Lung microvascular endothelial cell (primary cell): ENCODE measurements at places on chromosomes 3 and 15. TPM values are rescaled to one million over a fixed set of nuclear protein-coding genes. Genes with fewer than 3 reads are reported as not detected.

DNA sequence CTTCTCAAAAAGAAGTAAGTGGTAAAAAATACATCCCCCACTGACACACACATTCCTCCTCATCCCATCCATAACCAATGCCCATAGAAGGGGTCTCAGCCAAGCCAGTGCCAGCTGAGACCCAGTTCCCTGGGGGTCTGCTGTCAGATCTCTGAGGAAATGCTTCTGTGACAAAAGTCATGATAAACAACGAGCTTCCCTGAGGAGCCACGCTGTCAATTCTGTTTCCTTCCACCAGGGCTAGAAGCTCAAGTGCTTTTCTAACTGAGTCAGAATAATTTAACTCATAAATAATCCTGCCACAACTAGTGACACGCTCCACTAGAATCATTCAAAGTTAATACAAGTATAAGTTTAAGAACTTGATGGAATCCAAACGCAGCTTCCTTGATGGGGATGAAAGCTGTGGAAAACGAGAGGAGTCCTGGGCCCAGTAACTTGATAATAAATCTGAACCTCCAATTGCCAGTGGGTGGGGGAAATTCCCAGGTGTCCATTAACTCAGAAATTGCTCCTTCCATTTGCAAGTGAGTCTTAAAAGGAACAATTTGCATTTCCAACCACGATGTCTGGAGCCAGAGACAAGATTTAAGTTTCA, 348.7 kb upstream of the LMCD1 start:
- DNase-seq, result no peak

GRCh38 chr3:105688821-105689220, 180.0 kb downstream of the CBLB start:
- DNase-seq, result no peak

DNA sequence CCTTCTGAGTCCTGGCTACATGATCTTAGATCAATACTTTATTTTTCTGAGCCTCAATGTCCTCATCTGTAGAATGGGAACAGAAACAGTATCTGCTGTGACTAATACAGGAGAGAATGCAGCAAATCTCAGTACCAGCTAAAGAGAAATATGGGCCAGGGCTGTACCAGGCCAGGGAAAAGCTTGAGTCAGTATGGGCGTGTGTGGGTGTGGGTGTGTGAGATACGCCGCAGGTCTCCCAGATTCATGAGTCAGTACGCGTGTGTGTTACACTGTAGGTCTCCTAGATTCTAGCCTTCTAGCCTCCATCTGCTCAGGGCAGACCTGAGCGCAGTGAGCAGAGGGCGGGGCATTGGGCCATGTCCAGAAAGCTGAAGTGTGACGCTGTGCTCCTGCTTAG, 15.2 kb downstream of the GNAI2 start:
- DNase-seq, result no peak

Gene PLA2G4D
- not detected in 2 replicates for total RNA-seq

DNA sequence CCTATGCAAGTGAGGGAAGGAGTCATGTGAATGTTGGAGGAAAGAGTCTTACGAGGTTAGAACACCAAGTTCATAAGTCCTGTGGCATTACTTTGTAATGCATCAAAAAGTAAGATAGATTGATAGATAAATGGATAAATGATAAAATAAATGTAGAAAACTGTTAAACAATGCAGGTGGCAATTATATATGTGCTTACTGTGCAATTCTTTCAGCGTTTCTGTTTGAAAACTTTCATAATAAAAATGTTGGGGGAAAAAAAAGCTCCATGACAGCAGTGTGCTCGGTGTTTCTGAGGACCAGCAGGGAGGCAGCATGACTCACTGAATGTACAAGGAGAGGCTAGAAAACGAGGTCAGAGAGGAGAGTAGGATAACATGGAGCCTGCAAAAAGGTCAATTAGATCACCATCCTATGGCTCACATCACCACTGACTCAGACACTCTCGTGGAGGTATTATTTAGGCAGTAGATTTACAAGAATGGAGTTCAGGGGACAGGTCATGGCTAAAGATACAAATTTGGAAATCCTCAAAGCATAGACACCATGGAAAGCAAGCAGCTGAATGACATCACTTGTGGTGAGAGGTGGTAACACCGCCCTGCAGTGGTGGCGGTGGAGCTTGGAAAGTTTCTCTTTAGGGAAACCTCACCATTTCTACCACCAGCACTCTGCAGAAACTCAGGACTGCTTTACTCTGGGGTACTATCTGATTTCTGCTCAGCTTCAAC, 219.8 kb downstream of the CTNNB1 start:
- DNase-seq, result peak; percentile 8

- peak; percentile 81 for DNase-seq
These were observed 23.2 kb upstream of the VILL start for GRCh38 chr3:37967260-37967881.

GRCh38 chr3:78838362-78838761, 929.4 kb downstream of the ROBO1 start:
- no peak for DNase-seq

Gene CACNA2D3
- total RNA-seq, result not detected in 2 replicates
